Urothelium cell line (cell line): ENCODE measurements at places on chromosomes 1 and 21.

DNA sequence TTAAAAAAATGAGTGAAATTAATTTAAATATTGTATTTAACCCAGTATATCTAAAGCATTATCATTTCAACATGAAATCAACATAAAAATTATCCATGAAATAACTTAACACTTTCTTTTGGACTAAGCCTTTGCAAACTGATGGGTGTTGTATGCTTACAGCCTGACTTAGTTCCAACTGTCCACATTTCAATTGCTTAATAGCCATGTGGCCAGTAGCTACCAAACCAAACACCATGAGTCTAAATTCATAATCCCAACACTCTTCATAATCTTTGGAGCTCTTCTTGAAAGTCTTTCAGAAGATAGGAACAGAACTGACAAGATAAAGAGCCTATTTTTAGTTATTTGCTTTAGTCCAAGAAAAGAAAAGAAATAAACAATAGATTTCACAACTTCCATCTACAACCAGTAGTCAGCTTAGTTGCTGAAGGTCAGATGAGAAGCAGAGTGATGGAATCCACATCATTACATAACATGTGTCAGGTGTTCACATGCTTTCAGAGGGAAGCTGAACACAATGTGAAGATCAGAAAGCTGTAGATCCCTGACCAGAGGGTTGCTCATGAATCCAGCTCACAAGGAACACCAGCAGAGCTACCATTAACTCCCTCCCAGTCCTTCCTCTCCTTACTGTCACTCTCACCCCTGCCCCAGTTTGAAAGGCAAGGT is 144.0 kb upstream of the ZNF648 start:
- DNase-seq = no peak

- DNase-seq = no peak
These were observed 12.9 kb upstream of the KCNJ15 start for GRCh38 chr21:38243732-38244406.

GRCh38 chr1:202311875-202312635 is 29.7 kb downstream of the UBE2T start:
- DNase-seq = peak; percentile 41

DNA sequence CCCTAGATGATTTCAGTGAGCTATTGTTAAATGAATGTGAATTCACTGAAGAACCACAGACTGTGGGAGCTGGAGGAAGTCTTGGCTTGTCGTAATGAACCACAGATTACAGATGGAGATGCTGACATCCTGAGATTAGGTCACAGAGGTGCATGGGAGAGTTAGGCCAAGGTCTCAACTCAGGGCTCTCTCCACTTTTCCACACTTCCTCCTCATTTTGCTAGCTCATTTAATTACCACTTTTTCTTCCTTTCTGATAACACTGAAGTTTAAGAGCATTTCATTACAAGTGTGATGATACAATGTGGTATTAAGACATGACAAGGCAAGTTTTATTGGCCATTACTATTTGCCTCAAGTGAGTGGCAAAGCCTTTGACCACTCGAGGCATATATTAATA is 30.8 kb downstream of the ST6GALNAC3 start:
- DNase-seq = no peak

DNA sequence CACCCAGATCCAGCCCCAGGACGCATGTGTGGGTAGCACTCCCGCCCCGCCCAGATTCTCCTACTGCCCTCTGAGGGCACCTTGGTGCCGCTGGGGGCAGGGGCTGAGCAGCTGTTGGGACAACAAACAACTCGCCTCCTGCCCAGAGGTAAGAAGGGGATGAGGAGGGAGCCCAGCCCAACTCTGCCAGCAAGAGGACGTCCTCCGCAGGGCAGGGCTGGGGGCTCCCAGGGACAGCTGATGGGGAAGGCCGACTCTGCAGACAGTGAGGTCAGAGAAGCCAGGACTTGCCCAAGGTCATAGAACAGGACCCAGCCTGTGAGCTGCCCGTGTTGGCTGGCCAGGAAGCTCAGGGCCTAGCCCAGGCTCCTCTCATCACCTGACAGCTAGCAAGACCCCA is 18.8 kb downstream of the RAP1GAP start:
- no peak for DNase-seq

DNA sequence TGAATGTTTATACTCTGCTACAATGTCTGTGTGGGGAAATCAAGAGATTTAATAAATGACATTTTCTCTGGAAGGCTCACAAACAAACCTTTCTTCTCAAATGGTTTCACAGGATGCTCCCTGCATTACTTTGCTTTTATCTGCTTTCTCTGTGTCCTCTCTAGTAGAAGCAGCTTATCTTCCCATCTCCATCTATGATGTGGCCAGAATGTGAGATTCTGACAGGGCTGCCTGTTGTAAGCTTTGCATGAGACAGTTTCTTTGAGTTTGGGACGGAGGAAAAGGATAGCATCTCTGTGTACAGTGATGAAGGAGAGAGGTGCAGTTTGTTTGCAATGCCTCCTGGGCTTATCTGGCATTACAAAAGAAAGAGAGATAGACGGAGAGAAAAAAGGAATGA is 24.6 kb downstream of the PRMT6 start:
- no peak for DNase-seq

- no peak for DNase-seq
These were observed 135.6 kb downstream of the TSEN15 start for GRCh38 chr1:184187097-184187496.

GRCh38 chr1:157963713-157964112 is 29.7 kb upstream of the KIRREL1 start:
- peak; percentile 78 for DNase-seq

DNA sequence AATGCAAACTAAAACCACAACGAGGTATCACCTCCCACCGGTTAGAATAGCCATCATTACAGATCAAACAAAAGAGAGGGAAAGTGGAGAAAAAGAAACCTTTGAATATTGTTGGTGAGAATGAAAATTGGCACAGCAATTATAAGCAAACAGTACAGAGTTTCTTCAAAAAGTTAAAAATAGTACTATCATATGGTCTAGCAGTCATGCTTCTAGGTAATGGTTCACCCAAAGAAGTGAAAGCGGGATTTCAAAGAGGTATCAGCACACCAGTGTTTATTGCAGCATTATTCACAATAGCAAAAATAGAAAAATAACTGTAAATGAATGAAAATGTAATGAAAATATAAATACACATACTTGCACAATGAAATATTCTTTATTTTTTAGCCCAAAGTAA is 8.2 kb downstream of the OR2T10 start:
- no peak for DNase-seq

GRCh38 chr1:226487921-226488320 is 60.6 kb upstream of the STUM start:
- DNase-seq = peak; percentile 58

GRCh38 chr21:27690426-27690825 is 723.5 kb upstream of the ADAMTS5 start:
- no peak for DNase-seq

- DNase-seq = no peak
These were observed 4.1 kb downstream of the LEPR start for GRCh38 chr1:65424573-65424889.

DNA sequence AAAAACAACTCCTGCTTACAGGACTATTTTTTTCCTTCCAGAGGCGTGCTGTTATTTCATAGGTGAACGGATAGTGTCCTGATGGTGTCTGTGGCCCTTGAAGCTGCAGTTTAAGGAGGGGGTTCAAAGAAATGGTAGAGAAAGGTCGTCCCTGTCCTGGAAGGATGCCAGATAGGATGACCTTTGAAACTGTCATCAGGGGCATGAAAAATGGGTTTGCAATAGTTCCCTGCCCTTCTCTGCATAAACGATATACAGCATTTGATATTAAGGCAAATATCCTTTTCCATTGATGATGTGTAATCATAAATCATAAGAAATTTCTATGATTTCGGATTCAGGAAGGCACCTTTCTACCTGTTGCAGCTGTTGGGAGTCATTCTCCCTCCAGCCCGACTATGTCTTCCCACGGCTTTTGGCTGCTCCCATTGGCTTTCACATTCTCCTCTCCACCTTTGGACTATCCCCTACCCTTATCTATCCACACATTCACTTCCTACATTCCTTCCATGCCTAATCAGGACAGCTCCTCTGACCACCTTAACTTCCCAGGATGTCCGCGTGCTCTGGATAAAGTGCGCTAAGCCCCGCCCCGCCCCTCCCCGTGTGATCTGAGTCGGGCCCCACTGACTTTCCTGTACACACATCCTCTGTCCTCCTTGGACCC is 209.8 kb downstream of the DISC1 start:
- no peak for DNase-seq

- DNase-seq = no peak
These were observed 10.1 kb upstream of the MAP1LC3C start for GRCh38 chr1:242008826-242009495.

- no peak for DNase-seq
These were observed 60.7 kb downstream of the ACBD3 start for GRCh38 chr1:226125831-226126230.

DNA sequence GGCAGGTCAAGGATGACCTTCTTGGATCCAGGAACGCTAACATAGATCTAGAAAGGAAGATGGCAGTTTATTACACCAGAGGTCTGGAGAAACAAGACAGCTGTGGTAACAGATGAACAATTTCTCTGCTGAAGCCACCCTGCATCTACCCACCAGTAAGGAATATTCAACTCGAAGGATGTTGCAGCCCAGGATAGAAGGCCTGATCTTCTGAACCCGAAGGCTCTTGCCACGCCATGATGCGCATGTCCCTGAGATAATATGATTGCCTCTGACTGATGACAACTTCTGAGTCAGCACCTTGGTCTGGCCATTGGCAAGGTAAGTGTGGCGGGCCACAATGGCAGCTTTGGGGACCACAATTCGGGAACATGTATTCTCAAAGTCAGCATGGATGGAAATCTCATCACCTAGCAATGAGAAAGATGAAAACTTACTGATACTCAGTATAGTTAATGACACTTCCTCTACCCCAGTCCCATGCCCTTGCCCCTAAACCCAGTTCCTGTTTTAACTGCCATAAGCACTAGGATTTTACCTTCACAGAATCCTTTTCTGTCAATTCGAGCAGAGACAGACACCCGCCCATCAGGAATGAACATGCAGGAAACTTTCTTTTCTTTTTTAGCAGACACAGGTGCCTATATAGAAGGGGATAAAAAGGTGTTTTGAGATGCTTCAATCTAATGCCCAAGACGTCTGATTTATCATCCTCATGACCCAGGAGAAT is 1.8 kb downstream of the TXNIP start:
- DNase-seq = no peak

GRCh38 chr1:169697755-169698154 is 13.7 kb downstream of the SELL start:
- DNase-seq = no peak

GRCh38 chr1:109912214-109912861 is 1.7 kb downstream of the CSF1 start:
- DNase-seq = no peak

GRCh38 chr1:175773571-175773970 is 30.2 kb upstream of the TNR start:
- DNase-seq = no peak

DNA sequence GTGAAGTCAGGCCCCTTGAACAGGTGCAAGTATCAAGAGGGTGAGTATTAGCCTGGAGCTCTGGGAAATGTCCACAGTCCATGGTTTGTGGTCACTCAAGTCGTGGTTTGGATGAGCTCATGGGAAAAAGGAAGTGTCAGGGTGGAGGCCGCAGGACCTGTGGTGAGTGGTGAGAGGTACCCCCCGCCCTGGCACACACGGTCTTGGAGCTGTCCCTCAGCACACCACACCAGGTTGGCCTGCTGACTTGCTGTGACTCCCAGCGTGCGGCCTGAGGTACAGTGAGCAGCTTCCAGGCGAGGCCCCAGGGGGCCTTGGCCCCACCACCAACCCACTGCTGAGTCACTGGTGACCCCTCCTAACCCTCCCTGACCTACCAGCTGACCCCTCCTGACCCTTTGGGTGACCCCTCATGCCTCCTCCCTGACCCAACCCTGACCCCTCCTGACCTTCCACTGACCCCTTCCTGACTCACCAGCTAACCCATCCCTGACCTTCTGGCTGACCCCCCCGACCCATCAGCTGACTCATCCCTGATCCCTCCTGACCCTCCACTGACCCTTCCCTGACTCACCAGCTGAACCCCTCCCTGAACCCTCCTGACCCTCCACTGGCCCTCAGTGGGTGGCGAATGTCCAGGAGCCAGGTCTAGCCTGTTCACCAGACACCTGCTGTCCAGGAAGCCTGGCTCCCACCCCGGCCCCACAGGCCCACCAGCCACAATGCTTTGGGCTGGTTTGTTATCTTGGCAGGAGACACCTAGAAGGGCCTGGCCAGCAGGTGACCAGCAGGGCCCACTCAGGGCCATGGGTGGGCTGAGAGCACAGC is 34.8 kb upstream of the RNF187 start:
- no peak for DNase-seq

GRCh38 chr1:2343023-2343935 is 48.1 kb downstream of the MORN1 start:
- no peak for DNase-seq

DNA sequence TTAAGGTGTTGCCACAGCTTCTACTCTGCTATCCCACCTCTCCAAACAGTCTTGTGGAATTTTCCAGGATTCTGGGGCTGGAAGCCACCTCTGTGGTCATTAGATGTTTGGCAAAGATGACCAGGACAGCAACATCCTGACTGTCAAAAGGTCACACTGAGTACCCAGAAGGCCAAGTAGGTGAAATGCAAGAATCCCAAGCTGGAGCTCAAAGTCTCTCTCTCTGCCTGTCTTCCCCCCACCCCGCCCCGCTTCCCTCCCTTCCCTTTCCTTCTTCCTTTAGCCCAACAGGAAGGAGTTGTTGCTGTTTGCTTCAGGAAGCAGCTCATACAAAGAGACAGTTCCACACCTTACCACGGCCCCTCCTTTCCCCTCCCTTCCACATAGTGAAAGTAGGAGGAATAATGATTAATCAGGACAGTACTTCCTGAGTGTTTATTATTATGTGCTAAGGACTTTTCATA is 75.6 kb upstream of the SLC2A1 start:
- DNase-seq = no peak

GRCh38 chr1:29936031-29936544 is 699.8 kb downstream of the PTPRU start:
- no peak for DNase-seq

DNA sequence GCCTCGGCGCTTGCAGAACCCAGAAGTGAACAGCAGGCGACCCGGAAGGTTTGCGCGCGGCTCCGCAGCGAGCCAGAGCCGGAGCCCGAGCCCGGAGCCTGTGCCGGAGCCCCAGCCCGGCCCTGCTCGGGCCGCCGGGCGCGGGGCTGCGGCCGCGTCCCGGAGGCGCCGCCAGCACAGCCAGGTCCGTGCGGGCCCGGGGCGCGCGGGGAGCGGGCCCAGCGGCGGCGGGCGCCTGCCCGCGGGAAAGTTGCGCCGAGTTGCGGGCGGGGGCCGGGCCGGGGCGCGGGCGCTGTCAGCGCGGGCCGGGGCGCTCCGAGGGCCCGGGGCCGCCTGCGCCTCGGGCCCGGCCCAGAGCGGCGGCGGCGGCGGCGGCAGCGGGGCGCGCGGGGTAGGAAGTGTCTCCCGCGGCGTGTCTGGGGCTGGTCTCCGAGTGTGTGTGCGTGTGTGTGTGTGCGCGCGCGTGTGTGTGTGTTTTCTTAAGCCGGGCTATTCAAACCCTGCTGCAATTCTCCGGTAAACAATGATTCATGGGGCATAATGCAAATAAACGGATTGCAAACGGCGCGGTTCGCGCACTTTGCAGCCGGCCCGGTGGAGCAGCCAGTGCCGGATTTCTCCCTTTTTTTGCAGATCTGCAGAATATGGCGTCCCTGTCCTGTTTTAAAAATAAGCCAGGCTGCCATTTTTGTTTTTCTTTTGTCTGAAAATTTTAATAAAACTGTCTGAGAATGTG is at the start of gene ZNF362:
Gene ZNF362 (plus strand): TSS at position 22 of the 736 bp plus-strand sequence. CDS start 14,083 bp downstream, outside the sequence.
- peak; percentile 84 for DNase-seq
